SW 1271 (cell line): ENCODE measurements at places on chromosomes 16 and 17.

- DNase-seq = peak; percentile 74
Observed at GRCh38 chr16:31869511-31870201, 4.0 kb upstream of the ZNF267 start.

DNA sequence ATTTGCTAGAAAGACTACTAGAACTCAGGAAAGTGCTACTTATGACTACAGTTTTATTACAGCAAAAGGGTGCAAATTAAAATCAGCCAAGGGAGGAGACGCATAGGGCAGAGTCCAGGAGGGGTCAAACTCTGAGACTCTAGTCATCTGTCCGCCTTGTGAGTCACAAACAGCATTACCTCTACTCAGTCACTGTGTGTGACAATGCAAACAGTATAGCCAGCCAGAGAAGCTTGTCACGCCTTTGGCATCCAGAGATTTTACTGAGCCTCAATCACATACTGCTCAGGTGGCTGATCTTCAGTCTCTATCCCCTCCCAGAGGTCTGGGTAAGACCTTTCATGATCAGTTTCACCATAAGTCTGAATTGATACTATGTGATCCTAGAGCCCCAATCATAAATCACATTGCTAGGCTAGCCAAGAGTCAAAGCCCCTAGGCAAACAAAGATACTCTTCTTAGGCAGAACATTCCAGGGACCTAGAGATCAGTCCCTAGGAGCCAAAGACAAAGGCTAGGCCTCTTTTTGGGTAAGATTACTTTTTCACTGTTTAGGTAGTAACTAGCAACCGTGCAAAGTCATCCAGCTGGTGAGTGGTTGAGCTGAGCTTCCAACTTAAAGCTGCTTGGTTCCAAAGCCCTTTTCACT, 48.8 kb upstream of the CLEC19A start:
- no peak for DNase-seq

- DNase-seq = no peak
Observed at GRCh38 chr17:68780596-68780995, 174.6 kb downstream of the ABCA8 start.

- DNase-seq = no peak
Observed at GRCh38 chr17:44061446-44061845, 5.0 kb downstream of the LSM12 start.

GRCh38 chr17:6623941-6624340, 16.6 kb downstream of the KIAA0753 start:
- no peak for DNase-seq

DNA sequence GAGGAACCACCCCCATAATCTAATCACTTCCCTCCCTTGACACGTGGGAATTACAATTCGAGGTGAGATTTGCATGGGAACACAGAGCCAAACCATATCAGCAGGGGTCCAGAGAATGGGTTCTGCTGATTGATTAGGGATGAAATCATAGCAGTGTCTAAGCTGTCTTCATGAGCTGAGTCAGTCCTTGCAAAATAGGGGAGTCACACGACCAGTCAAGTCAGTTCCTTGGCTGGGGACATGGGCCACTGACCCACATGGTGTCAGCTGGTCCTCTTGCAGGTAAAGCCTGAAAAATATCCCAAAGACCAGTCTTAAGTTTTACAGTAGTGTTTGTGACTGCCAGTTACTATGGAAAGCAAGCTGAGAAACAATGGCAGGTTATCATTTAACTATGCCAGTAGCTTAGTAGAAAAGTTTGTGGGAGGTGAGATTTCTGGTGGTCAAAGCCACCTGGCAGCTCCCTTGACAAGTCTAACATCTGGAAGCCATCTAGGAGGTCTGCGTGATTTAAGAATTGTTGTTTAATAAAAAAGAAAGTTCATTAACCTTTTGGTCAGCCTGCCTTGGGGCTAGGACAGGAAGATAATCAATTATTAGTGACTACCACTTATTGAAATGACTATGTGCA, 15.7 kb upstream of the ATF7IP2 start:
- no peak for DNase-seq

DNA sequence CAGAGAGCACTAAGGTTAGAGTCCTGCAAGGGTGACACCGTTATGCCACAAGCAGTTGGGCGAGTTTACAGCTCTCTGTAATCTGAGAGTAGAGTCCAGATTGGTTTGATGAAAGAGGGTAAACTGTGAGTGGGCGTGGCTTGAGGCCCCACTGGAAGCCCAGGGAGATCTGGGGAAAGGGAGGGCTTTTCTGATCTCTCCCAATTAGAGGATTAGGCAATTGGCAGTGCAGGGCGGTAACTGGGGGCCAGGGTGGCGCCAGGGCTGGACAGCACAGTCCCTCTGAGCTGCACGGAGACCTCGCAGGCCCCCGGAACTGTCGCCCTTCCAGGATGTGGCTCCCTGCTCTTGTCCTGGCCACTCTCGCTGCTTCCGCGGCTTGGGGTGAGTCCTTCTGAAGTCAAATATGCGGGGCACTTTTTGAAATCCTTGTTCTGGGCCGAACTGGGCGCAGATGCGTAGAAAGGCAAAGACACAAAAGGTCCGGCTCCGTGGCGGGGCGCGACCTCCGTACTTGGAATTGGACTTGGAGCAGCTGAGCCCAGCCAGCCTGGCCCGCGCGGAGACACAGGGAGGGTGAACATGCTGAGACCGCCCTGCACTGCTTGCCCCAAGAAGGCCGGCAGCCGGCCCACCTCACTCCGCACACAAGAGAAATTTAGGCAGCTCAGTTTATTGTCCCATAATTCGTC, 72.4 kb downstream of the CES1 start:
- no peak for DNase-seq

DNA sequence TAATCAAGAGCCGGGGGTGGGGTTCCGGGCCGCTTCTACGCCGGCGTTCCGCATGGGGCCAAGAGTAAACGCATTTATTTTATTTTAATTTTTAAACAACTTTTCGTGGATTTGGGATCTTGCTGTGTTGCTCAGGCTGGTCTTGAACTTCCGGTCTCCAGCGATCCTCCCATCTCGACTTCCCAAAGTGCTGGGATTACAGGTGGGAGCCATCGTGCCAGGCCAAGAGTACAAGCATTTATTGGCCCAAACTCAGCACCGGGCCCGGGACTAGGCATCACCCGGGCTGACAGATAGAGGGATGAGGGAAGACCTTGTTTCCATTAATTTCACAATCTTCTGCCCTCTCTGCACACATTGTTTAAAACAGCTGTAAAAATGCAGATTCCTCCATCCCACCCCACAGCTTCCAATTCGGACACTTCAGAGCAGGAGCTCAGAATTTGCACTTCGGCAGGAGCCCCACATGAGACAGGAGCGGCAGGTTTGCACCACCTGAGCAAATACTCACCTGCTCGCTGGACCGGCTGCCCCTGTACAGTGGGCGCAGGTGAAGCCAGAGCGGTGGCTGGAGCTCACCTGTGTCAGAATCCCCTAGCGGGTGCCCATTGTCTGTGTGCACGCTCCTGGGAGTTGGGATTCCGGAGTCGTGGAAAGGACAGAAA, 663 bp upstream of the GINS2 start:
- DNase-seq = no peak

DNA sequence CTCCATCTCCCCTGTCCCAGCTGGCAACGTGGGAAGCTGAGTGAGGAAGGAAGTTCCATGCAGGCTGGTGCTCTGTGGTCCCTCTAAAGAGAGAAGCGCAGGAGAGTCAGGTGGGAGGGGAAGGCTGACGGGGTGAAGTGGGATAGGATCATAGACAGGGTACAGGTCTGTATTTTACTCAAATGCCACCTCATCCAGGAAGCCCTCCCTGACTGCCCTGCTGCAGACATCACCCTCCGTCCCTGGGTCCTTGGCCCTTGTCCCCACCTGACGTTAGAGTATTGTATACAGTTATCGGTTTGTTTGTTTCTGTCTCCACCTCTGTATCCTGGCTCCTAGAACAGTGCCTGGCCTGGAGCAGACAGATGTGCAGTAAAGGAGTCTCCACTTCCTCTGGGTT, 11.7 kb downstream of the CANT1 start:
- no peak for DNase-seq

GRCh38 chr17:27631411-27631760, 398 bp downstream of the LGALS9 start:
- DNase-seq = no peak

GRCh38 chr17:28725660-28726225, 290 bp downstream of the TLCD1 start:
- peak; percentile 59 for DNase-seq

GRCh38 chr17:81552244-81553017, at the start of gene FAAP100:
Gene FAAP100 (minus strand): TSS chr17:81552353. CDS start chr17:81552330, 23 bp downstream.
- DNase-seq = peak; percentile 90

DNA sequence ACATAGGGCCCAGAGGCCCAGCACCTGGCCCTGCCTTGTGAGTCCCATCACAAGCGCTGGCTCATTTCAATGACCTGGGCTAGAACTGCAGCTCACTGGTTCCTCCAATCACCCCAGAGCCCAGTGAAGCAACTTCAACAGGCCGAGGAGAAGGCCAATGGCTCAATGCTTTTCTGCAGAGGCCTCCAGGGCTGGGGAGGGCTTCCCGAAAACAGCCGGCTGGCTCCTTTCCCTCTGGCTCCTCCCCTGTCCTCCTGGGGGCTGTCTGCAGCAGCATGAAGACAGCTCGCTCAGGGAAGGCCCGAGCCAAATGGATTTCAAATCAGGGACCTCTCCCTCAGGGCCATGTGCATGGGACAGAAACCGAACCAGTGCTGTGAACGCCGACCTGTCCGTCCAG, 121.6 kb downstream of the ZNF423 start:
- DNase-seq = no peak

DNA sequence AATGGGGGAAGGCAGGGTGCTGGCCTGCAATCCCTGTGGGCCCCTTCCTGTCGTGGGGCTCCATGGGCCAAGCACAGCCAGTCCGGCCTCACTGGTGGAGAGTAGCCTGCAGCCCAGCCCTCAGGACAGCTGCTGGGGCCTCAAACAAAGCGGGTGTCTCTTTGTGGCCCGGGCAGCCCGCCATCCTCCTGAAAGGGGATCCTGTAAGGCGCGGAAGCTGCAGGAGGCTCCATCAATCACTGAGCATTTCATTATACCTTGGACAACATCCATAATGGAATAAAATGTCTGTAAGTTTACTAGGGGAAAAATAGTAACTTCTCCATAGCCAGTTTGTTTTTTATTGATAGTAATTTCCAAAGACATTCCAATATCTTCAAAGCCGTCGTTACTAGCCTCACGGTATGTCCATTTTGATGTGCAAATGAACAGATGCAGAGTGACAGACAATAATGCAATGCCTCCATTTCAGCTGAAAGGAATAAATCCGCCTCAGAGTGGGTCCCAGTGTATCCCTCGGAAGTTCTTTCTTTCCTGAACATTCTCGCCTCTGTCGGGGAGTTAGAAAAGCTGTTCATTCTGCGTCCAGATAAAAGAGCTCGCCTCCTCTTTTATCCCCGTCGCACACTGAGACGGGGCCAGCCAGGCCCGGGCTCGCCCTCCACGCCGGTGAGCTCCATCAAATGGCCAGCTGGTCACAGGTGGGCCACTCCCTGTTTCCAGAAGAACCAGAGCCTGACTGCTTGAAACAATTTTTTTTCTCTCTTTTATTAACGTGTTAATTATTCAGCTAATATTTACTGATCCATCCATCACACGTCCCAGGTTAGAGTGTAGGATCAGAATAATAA, 14.4 kb downstream of the WSCD1 start:
- no peak for DNase-seq

DNA sequence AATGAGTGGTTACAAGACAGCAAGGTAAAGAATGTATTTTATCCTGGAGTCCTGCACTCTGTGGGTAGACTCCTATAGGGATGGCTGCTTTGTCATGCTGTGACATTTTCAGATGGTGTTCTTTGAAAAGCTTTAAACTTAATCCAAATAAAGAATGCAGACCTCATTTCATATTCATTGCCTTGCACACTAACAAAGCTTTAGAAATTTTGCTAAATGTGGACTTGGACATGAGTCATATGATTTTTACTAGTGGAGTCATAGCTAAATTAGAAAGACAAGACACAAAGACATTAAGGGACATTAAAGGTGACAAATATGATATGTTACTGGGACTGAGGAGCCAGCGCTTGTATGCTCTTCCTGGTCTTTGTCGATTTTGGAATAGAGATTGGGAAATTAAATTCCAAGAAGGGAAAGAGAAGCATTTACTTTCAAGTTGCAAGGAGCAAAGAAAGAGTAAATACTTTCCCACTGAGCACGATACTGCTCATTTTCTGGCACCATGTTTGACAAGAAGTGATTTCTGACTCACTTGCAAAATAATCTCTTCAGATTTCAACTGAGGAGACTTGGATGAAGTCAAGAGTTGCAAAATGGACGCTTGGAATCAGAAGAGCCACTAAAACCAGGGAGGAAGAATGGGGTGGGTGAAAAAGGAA, 152.9 kb upstream of the MYOCD start:
- DNase-seq = no peak

DNA sequence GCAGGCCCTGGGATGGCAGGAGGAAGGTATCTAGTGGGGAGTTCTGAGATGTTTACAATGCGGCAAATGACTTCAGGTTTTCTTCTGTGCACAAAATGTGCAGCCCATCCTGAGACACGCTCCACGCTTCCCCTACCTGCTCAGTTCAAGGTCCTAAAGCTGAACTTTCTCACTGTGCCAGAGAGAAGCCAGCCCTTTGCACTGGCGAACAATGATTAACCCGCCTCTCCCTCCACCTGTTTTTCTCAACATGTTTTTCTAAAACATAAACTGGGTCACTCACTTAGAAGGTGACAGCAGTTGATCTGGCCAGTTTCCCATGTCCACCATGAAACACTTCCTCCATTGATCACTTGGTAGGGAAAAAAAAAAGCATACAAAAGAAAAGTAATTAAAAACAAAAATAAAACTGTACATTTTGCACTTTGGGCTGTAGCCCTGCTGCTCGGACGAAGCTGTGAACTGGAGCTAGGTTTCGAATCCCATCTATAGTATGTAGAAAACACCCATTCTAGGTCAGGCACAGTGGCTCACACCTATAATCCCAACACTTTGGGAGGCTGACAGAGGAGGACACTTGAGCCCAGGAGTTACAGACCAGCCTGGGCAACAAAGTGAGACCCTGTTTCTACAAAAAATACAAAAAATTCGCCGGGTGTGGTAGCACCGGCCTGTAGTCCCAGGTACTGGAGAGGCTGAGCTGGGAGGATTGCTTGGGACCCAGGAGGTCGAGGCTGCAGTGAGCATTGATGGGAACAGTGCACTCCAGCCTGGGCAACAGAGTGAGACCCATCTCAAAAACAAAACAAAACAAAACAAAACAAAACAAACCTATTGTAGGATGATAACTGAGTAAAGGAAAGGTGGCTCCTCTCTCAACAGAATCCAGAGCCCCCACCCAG, 6.1 kb upstream of the G6PC1 start:
- no peak for DNase-seq

DNA sequence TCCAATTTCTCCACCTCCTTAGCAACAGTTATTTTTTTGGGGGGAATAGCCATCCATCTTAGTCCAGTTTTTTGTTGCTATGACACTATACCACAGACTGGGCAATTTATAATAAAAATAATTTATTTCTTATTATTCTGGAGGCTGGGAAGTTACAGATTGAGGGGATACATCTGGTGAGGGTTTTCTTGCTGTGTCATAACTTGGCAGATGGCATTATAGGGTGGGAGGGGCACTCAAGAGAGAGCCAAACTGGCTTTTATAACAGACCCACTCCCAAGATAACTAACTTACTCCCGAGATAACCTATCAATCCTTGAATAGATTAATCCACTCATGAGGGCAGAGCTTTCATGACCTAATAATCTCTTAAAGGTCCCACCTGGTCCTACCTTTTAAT, 84.2 kb downstream of the ABCA8 start:
- DNase-seq = no peak
